ENCODE measurements at places on chromosomes 2 and 18.

DNA sequence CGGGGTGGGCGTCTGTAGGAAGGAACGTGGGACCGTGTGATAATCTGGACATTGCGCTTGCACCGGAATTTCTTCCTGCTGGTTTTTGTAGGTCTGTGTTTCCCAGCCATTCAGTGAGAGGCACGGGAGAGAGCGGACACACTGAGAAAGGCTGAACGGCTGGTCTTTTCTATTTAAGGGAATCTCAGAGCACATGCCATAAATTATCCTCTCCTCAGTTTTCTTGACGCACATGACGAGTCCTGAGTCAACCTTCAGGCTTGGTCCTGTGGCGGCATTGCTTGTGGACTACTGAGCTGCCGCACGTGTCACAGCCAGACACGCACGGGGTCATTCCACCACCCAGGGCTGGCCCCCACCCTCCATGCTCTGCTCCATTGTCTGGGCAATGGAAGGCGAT, 519.3 kb upstream of the ID2 start:
- peak; percentile 73 for DNase-seq

DNA sequence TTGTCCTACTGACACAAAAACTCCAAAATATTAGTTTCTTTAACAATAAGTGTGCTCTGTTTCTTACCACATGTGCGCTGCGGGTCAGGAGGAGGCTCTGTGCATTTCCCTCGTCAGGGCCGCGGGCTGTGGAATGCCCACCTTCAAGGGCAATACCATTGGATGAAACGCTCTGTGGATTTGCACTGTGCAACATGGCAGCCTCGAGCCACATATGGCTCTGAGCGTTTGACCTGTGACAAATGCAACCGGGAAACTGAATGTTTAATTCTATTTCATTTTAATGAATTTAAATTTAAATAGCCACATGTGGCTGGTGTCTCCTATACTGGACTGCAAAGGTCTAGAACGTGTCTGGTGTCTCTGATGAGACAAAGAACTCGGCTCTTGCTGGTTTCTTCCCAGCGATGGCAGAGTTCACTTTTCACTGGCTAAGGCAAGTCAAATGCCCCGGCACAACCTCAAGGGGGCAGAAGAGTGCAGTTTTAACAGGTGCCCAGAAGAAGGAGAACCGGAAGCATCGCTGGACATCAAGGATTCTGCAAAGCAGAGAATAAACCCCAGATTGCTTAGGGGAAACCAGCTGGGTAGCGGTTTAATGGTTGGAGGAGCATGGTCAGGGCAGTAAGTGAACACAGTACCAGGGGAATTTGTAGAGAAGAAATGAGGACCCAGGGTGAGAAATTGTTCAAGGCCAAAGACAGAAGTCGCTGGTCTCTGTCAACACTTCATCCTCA, 37.0 kb upstream of the TMEM18 start:
- DNase-seq, result peak; percentile 9

DNA sequence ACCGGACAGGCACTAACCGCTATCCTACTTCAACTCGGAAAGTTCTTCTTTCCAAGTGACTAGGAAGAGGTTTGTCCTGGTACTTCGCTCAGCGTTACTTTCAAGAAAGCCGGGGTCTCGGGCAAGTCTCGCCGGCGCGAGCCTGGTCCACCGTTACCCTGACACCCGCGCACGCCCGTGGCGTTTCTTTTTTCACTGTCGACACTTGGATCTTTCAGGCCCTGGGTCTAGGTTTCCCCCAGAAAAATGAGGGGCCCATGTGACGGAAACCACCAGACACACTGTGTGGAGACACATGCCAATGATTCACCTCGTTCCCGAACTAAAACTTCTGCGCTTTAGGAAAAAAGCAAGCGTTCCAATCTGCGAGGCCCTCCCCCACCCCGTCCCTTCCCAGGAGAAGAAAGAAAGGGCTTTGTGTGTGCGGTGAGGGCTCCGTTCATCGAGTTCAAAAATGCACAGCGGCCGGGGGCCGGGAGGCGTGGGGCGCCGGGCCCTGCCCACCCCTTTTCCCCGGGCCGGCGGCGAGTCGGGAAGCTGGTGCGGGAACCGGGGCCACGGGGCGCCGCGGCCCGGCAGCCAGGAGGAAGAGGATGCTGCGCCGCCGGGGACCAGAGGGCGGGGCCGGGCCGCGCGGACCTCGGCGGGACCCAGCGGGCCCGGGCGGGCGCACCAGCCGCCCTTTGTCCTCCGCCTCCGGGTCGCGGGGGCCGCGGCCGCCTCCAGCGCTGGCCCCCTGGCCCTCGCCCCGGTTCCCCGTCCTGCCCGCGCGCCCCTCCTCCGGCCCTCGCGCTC, 2.6 kb downstream of the ZNF521 start:
- no peak for DNase-seq

GRCh38 chr18:61955644-61956043, 62.8 kb upstream of the RNF152 start:
- no peak for DNase-seq

- DNase-seq, result no peak
Measured at GRCh38 chr2:217736776-217737550, 265.8 kb downstream of the TNS1 start.

- DNase-seq, result no peak
Measured at GRCh38 chr2:124755386-124755785, 730.3 kb downstream of the CNTNAP5 start.

GRCh38 chr2:145146691-145147090, 626.8 kb upstream of the ZEB2 start:
- DNase-seq, result no peak

- DNase-seq, result no peak
Measured at GRCh38 chr2:217513258-217513657, 489.5 kb downstream of the TNS1 start.

DNA sequence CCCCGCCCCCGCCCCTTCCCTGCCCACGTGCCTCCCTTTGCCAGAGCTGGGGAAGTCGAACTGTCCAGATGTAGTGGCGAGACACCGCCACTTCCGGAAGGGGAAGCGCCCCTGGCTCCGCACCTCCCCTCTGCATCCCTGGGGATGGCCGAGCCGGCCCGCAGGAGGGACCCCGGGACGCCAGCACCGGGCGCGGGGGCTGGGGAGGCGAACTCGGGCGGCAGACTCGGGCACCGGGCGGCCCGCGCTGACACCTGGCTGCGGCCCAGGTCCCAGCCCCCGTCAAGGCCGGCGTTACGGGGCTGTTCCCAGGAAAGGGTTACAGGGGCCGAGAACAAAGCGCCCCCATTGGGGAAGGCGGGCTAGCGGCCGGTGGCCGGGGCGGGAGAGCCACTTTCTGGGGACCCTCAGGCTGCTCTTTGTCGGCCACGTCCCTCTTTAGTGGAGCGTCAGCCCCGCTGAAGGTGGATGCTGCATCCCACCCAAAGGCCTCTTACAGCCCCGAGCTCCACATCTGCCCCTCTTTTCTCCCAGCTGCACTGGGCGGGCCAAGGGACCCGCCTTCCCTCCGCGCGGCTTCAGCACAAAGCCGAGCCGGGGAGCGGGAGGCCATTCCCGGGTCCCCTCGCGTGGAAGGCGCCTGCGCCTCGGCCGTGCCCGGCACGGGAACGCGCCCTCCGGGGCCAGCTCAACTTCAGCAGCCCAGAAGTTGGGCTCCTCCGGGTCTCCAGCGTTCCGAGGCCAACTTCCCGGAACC, 1.3 kb downstream of the SDC1 start:
- no peak for DNase-seq

GRCh38 chr2:172792711-172793110, 57.1 kb downstream of the RAPGEF4 start:
- DNase-seq, result no peak

DNA sequence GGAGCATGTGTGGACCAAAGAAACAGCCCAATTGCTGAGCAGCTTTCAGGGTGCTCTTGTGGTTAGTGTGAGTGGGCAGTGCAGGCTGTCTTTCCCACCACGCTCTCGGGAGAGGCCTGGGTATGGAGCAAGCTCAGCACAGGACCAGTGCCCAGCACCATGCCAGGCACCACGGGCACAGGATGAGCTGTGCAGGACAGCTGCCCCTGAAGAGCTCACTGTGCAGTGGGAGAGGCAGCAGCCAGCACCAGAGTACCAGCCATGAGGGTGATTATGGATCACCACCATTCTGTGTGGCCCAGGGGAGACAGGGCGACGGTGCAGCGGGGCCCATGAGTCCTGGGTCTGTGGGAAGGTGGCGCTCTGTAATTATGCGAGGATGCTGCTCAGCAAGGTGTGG, 29.7 kb upstream of the FAHD2A start:
- DNase-seq, result no peak

DNA sequence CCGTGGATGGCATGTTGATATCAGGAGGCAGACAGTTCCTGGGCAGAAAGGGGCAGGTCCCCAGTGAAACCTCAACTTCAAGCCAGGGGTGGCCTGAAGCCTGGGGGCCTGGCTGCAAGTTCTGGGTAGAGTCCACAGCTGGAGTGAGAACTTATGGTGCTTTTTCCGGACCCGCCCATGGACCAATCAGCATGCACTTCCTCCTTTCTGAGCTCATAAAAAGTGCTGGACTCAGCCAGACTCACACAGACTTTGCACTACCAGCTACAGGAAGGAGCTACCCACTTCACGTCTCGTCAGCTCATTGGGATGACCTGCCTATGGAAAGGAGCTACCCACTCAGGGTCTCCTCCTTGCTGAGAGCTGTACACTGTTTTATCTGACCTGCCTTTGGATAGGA, 183.1 kb upstream of the MC4R start:
- no peak for DNase-seq

DNA sequence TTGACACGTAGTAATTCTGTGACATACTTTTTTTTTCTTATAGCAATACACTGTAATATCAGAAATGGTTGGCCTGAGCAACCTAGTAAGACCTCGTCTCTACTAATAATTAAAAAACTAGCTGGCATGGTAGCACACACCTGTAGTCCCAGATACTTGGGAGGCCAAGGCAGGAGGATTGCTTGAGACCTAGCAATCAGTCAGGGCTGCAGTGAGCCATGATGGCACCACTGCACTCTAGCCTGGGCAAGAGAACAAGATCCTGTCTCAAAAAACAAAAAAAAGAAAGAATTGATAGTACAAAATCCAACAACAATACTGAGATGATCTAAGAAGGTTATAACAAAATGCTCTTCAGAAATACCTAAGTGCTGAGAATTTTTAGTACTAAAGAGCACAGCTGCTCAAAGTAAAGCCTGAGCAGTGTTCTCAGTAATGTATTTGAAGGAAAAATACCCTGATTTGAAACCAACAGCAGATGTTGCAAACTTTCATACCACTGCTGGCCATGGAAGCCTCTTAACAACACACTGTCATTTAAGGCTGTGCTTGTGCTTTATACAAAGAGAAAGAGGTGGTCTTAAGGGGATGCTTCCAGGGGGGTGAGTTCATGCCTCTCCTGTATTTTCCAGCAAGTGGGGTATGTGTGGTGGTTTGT, 132.6 kb upstream of the CDCA7 start:
- no peak for DNase-seq

- no peak for DNase-seq
Measured at GRCh38 chr2:95299961-95300360, 2.8 kb downstream of the KCNIP3 start.

- no peak for DNase-seq
Measured at GRCh38 chr2:206942592-206943478, 3.5 kb downstream of the CPO start.

GRCh38 chr2:128736046-128736688, 417.5 kb upstream of the HS6ST1 start:
- no peak for DNase-seq

DNA sequence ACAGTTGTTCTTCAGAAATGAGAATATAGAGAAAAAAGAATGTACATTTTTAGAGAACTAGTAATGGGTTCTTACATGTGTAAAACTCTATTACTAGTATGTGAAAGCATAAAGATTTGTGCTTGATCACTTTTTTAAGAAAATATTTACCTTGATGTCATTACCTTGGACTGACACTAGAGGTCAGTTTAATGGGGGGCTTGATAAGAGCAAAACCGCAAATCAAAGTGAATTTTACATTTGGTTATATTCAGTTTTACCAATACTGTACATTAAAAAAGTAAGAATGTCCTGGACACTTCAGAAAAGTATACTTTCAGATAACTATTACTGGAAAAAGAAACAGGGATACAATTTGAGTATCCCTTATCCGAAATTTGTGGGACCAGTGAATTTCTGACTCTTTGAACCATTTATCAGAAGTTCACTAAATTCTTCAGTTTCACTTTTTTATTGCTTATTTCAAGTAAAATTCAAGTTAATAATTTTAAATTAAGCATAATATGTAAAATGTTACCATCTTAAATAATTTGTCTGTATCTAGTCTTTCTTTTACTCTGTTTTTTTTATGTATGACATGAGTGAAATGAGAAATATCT, 1149.5 kb downstream of the DSC3 start:
- no peak for DNase-seq

GRCh38 chr2:218618102-218618860, 10.6 kb downstream of the PLCD4 start:
- DNase-seq, result no peak

GRCh38 chr2:66186537-66186936, 248.4 kb upstream of the MEIS1 start:
- no peak for DNase-seq

DNA sequence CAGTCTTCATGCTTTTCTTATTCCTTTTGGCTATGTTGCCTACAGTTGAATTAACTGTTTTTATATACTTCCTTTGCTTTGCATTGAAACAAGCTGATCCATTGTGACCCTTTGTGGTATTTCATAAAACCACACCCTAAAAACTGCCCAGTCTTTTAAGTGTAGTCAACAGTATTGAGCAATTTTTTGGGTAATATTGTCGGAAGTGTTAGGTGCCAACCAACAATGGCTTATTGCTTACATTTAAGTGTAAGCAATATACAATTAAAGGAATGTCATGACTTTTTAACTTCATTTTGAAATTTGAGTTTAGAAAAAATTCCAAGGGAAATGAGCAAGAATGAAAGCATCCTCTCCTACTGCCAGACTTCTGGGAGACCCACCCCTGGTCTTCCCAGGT, 174.1 kb downstream of the NEDD4L start:
- no peak for DNase-seq

- no peak for DNase-seq
Measured at GRCh38 chr2:118764855-118765254, 82.6 kb downstream of the EN1 start.

GRCh38 chr2:230170532-230170931, 49.3 kb downstream of the SP110 start:
- DNase-seq, result no peak

- no peak for DNase-seq
Measured at GRCh38 chr2:126253669-126254068, 402.3 kb upstream of the GYPC start.

DNA sequence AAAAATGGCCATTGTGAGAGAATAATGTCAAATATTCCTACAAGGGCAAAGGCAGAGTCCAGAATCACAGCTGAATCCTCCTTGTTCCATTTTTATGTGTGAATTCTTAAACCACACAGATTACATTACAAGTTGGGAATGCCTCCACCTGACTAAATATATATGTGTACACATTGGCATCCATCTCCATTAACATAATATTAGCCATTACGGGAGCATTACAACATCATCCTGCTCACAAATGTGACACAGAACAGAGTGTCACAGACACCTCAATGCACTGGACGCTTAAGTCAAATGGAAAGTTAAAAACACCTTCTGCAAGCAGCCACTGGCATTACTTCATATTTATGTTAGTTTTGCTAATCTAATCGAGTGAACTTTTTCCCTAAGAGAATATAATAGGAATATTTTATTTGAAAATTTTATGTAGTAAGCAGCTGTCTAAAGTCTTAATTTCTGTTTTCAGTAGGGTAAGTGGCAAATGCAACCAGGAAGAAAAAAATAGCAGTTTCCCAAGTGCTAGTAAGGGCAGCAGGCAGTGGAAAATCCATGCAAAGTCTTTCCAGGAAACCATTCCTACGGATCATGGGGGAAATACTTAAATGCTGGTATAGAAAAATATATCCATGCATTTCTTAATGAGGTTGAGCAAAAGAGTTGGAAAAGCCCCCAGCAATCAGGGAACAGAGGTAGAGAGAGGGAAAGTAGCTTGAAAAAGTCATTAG, 255.6 kb downstream of the OSR1 start:
- DNase-seq, result no peak

Data from fibroblast of skin of left quadriceps (primary cell).